Ascending aorta (tissue), 2 donors: ENCODE measurements at places on chromosomes 7 and 10. TPM values are rescaled to one million over a fixed set of nuclear protein-coding genes. Genes with fewer than 3 reads are reported as not detected.
A peak's percentile ranks its signal among the peaks of the same experiment; 100 is the strongest.

The TMEM120A gene
- 24.2 TPM for total RNA-seq

DNA sequence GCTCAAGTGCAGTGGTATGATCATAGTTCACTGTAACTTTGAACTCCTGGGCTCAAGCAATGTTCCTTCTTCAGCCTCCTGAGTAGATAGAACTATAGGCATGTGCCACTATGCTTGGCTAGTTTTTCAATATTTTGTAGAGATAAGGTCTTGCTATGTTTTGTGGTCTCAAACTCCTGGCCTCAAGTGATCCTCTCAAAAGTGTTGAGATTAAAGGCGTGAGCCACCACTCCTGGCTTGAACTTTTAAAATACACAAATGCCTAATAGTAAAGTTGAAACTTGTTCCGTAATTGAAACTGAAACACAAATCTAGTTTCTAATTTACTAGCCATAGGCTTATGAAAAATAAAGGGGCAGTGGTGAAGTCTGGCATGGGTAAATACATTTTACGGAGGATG, 65.7 kb downstream of the AP3M1 start:
- no peak for DNase-seq

DNA sequence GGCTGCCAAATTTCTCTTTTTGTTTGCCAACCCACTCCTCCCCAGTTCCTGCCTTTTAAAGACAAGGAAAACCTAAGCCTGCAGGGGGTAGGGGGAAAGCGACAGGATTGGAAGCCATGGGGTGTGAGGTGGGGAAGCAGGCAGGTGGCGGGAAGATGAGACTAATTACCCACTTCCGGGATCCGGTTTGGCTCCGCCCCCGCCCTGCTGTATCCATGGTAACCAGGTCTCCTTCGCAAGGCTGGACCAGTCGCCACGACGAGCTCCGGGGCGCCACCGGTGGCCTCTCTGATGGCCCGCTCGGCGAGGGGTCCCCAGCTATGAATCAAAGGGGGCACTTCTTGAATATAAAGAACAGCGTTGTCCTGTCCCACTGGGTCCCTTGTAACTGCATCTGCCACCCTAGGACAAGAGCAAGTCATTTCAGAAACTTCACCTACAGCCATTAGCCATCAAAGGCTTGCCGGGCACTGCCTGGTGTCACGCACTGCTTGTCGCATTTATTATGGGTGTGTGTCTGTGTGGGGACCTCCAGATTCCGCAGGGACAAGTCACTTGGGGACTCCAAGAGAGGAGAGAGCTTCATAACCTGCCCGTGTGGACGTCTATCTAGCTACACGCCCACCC, 55.4 kb upstream of the LMTK2 start:
- DNase-seq = no peak

GRCh38 chr7:112414855-112415490, 35.3 kb upstream of the IFRD1 start:
- no peak for DNase-seq

DNA sequence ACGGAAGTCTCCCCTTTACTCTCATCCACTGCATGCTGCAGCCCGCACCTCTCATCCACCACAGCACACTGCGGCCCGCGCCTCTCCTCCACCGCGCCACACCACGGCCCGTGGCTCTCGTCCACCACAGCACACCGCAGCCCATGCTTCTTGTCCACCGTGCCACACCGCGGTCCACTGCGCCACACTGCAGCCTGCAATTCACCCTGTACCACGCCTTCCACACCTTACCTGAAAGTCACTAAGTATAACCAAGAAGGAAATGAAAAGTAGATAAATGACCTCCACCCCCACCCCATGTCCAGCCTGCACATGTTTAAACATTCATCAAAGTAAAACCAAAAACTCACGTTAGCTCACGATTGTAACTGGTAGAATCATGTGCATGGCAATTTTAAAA, 176.1 kb downstream of the DIP2C start:
- peak; percentile 52 for DNase-seq

DNA sequence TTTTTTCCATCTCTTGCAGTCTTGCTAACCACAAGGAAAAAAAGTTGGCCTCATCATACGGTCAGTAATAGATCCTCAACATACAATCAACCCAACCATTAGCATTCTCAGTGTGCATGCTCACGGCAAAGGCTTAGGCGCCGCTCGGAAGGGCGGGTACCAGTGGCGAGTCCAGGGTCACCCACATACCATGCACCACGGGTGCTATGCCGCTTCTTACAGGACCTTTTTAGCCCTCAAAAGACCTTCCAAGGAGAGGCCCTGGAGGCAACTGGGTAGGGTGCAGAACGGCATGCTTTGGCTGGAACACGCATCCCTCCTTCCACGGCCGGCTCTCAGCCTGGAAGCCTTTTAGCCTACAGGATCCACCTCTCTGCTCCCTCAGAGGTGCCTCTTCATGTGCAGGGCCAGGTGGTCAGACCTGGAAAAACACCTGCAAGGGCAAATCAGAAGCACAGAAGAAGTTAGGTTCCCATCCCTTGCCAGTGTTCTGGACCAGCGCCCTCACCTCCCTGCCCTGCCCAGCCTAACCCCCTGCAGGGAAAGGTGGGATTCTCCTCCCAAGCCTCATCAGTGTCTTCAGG, 5.8 kb downstream of the KLF6 start:
- DNase-seq = no peak

DNA sequence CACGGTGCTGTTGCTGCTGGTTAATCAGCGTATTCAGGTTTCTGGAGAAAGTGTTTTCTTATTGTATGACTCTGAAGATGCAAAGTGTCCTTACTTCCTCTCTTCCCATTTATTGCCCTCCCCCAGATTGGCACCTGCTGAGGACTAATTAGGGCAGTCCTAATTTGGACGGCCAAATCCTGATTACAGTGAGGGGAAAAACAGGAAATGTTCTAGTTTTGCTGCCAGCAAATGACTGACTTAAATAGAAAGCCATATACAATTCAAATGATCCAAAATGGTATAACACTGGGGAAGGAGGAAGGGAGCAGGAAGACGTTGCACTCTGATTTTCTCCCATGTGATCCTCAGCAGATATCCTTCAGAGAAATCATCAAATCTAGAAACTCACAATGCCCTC, 222.4 kb upstream of the LRGUK start:
- no peak for DNase-seq

DNA sequence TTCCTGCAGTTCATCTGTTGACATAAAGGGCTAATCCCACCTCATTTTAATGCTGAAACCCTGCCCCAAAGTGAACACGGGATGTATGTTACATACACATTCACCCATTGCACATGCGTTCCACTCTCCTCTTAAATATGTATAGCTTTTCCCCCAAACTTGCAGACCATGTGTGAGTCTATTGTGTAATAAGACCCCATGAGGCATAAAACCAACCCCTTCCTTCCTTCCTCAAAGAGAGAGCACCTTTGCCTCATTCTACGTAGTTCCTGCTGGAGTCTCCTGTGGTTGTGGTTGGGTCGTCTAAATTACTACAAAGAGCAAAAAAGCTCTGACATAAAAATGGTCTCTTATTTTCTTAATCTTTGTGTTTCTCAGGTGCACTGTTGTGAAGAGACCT, 345.7 kb upstream of the KLF6 start:
- DNase-seq = no peak

GRCh38 chr7:70292716-70293115, 694.4 kb downstream of the AUTS2 start:
- DNase-seq = no peak

- DNase-seq = peak; percentile 78
Observed at GRCh38 chr10:92691591-92692079, 1.9 kb downstream of the HHEX start.

- DNase-seq = no peak
Observed at GRCh38 chr10:124243702-124244121, 150.3 kb upstream of the CHST15 start.

The NFE2L3 gene
- total RNA-seq = 10.0 TPM

The FOXP2 gene
- total RNA-seq = 11.0 TPM

GRCh38 chr7:9891056-9891455, 1082.6 kb upstream of the PHF14 start:
- DNase-seq = no peak

The ZNF479 gene
- not detected for total RNA-seq

DNA sequence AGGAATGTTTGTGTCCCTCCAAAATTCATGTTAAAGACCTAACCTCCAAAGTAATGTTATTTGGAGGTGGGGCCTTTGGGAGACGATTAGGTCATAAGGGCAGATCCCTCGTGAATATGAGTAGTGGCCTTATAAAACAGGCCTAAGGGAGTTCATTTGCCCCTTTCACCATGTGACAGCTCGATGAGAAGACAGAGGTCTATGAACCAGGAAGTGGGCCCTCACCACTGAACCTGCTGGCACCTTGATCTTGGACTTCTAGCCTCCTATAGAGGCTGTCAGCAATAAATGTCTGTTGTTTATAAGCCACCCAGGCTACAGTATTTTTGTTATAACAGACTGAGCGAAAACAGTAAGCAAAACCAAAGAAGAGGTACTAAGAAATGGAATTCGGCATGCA, 14.1 kb downstream of the NUDCD3 start:
- no peak for DNase-seq

The ASAH2 gene
- total RNA-seq = 0.21 TPM

GRCh38 chr7:111174510-111174909, 83.6 kb downstream of the LRRN3 start:
- no peak for DNase-seq

GRCh38 chr7:27182285-27182841, 2.7 kb downstream of the HOXA11 start:
- no peak for DNase-seq

- DNase-seq = no peak
Observed at GRCh38 chr10:124453960-124454610, 4.2 kb upstream of the NKX1-2 start.

- no peak for DNase-seq
Observed at GRCh38 chr7:96786998-96787395, 77.4 kb upstream of the SEM1 start.

- DNase-seq = no peak
Observed at GRCh38 chr7:37427276-37427940, 21.3 kb downstream of the ELMO1 start.

The OLAH gene
- total RNA-seq = 3.7 TPM

The CARD11 gene
- 0.64 TPM for total RNA-seq

- DNase-seq = no peak
Observed at GRCh38 chr7:102077081-102077480, 209.6 kb upstream of the SH2B2 start.

DNA sequence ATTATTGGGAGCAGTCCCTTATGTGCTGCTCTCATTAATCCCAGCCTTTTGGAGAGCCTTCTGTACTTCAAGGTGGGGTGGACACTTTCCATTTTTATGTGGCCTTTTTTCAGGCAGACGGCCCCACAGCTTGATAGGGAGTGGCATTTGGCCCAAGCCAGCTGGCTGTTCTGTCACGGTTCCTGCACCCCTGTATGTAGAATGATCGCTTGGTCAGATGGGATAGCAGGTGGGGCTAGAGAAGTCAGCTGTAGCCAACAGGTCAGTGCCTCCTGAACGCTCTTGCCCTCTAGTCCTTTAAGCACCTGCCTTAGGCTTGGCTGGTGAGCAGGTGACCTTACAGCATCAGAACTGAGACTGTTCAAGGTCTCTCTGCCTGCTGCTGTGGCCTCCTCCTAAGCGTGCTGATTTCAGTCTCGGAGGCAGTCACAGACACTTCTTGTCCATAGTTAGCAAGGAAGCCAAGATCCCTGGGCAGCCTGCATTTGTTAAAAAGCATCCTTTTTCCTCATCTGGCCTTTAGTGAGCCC, 95.3 kb downstream of the LRRC4 start:
- no peak for DNase-seq

- DNase-seq = no peak
Observed at GRCh38 chr10:114815791-114816190, 5.8 kb upstream of the FHIP2A start.

DNA sequence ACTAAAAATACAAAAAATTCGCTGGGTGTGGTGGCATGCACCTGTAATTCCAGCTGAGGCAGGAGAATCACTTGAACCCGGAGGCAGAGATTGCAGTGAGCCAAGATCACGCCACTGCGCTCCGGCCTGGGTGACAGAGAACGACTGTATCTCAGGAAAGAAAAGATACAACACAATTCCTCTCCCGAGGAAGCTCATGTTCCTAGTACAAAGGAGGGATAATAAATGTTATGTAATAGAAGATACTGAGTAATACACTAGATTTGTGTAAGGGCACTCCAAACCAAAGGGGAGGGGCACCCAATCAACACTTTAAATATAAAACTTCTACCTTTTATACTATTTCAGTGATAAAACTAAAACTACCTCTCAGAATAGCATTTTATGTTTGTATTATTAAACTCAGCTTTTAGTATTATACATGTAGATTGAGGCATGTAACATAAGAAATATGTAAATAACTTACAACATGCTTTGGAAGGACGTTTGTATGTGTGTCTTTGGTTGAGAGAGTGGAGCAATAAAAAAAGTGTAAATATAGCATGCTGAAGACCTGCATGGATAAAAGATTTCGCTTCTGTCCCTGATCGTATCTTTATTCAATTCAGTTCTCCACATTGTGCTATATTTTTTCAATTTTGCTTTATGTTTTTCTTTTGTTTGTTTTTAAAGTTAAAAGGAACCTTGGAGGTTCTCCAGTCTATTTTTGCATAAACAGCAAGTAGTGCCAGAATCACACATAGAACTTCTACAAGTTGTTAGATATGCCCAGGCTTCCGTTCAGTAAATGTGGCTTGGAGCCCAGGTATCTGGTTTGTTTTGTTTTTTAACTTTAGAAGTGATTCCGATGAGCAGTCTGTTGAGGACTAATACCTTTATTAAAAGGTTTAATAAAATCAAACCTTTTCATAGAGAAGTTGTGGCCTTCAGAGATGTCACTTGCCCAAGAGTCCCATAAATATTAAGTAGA, 71.9 kb downstream of the WAC start:
- DNase-seq = no peak

- no peak for DNase-seq
Observed at GRCh38 chr7:1043552-1044188, 676 bp upstream of the GPR146 start.

DNA sequence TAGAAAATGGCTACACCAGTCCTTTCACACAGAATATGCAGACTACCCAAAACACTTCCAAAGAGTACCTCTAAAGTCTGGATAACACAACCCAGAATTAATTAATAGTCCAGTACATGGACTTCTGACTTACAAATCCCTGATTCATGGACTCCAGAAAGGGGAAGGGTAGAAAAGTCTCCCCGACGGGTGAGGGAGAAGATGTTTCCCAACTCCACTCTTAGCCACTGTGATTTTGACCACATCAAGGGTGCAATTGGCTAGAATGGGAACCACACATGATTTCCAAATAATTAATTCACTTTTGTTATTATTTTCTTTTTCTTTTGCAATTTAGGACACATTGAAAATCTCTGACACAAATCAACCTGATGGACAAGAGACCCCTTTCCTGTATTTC, 1.4 kb downstream of the TMEM130 start:
- DNase-seq = no peak

DNA sequence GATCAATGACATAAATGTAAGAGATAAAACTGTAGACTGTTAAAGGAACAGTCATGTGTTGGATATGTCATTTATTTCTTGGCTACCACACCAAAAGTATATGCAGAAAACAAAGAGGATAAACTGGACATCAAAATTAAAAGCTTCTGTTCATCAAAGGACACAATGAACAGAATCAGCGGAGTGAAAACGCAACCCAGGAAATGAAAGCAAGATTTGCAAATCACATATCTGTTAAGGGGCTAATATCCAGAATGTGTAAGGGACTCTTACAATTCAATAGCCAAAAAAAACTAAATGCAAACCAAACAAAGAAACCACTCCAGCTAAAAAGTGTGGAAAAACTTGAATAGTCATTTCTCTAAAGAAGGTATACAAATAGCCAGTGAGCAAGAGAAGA, 164.3 kb downstream of the ZMYND11 start:
- DNase-seq = no peak

The RGS10 gene
- 42.9 TPM for total RNA-seq
